Body of pancreas (tissue), 4 donors: ENCODE measurements at places on chromosomes 5 and 9.

- DNase-seq: no peak
Measured at GRCh38 chr5:77012601-77013000, 17.6 kb upstream of the AGGF1 start.

- DNase-seq: no peak
Measured at GRCh38 chr5:42877431-42877830, 65.7 kb upstream of the SELENOP start.

GRCh38 chr5:14532180-14532579, 49.4 kb upstream of the OTULINL start:
- DNase-seq: no peak

DNA sequence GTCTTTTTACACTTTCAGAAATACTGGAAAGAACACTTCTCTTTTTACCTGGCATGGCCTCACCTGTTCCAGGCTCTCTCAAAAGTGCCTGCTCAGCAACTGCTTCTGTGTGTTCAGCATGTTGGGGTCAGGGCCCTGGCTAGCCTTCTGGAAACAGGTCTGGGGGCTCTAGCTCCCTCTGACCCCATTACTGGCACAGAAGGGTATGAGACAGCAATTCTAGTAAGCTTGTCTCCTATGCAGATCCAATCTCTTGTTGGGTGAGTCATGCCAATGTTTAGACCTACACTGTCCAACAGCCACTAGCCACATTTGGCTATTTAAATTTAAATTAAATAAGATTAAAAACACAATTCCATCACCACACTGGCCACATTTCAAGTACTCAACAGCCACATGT, 80.8 kb downstream of the MAPKAP1 start:
- no peak for DNase-seq

GRCh38 chr9:112218908-112219307, 43.8 kb upstream of the SUSD1 start:
- no peak for DNase-seq

DNA sequence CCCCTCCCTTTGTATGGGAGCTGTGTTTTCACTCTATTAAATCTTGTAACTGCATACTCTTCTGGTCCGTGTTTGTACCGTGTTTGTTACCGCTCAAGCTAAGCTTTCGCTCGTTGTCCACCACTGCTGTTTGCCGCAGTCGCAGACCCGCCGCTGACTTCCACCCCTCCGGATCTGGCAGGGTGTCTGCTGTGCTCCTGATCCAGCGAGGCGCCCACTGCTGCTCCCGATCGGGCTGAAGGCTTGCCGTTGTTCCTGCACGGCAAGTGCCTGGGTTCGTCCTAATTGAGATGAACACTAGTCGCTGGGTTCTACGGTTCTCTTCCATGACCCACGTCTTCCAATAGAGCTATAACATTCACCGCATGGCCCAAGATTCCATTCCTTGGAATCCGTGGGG, 6.6 kb upstream of the GNE start:
- DNase-seq: no peak

- no peak for DNase-seq
Measured at GRCh38 chr5:88644676-88645075, 238.3 kb downstream of the MEF2C start.

GRCh38 chr5:82375488-82376244, 97.5 kb upstream of the RPS23 start:
- no peak for DNase-seq

- DNase-seq: no peak
Measured at GRCh38 chr5:65927503-65928321, 1.3 kb downstream of the ERBIN start.

- DNase-seq: no peak
Measured at GRCh38 chr9:113523421-113524141, 60.1 kb downstream of the RGS3 start.

DNA sequence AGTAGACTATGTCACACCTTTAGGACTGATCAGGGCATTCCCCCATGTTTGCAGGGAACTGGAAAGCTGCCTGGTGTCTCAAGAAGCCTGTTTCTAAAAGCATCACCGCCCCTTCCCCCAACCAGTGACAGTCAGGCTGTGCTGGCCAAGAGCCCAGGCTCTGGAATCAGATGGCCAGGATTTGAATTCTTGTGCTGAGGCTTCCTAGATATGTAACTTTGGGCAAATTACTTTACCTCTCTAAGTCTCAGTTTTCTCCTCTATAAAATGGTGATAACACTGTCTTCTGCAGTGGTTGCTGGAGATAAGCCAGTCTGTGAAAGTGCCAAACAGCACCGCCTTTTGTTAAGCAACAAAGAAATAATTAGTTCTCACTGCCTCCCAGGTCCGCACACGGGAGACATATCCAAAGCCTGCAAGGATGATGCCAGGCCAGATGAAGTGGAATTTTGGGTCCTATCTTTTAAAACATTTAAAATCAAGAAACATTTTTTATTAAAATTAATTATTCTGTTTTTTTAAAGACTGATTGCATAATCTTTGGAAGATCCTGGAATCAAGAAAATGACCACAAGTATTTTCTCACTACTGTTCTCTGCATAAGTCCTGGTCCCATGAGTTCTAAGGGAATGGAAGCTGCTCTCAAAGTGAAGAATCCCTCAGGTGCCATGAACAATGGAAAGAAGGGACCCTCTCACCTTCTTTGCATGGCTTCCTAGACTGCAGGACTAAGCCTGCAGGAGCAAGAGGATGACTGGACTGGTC, 13.9 kb downstream of the SLC31A2 start:
- peak; percentile 33 for DNase-seq

GRCh38 chr5:101244621-101245020, 341.5 kb upstream of the ST8SIA4 start:
- no peak for DNase-seq

GRCh38 chr5:87015901-87016300, 251.8 kb upstream of the RASA1 start:
- DNase-seq: no peak

DNA sequence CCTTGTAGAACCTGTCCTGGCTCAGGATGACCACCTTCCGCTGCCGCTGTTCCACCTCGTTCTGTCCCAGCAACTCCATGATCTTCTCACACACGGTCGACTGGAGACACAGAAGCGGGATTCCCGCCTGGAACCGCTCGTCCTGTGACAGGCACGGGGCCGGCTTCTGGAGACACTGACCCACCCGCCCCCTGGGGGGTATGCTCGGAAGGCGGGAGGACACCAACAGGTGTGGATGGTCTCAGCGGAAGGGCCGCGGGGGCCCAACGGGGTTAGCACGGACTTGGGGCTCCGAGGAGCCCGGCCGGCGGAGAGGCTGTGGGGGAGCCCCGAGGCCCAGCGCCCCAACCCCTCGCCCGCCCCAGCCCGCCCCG, 530 bp downstream of the UCK1 start:
- DNase-seq: peak; percentile 41

DNA sequence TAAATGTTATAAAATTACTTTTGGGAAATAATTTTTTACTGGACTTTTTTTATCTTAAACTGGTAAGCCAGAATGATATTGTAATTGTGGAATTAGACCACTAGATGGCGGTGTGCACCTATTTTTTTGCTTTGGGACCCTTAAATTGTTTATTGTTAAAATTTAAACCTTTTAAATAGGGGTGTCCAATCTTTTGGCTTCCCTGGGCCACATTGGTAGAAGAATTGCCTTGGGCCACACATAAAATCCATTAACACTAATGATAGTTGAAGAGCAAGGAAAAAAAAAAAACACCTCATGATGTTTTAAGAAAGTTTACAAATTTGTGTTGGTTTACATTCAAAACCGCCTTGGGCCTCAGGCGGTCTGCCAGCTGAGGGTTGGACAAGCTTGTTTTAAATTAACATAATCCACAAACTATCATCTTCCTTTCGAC, 28.4 kb upstream of the GADD45G start:
- DNase-seq: no peak

DNA sequence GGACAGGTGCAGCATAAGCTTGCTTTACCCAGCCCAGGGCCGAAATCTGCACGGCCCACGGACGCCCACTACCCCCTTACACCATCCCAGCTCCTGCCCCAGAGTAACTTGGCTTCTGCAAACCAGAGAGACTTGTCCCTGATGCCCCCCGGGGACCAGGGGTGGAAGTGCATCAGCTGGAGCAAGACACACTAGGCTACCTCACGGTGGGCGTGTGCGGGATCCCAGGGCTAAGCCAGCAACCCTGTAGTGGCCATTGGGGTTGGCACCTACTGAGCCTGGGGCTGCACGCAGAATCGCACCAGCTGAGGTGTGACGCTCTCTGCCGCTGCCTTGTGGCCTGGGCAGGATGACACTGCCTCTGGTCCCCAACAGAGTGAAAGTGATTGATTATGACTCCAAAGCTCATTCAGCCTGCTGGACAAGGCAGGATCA, 6.1 kb upstream of the ZNF79 start:
- peak; percentile 30 for DNase-seq

- no peak for DNase-seq
Measured at GRCh38 chr5:89087551-89088318, 204.8 kb upstream of the MEF2C start.

- peak; percentile 88 for DNase-seq
Measured at GRCh38 chr9:128438343-128439109, 17.3 kb upstream of the ODF2 start.

DNA sequence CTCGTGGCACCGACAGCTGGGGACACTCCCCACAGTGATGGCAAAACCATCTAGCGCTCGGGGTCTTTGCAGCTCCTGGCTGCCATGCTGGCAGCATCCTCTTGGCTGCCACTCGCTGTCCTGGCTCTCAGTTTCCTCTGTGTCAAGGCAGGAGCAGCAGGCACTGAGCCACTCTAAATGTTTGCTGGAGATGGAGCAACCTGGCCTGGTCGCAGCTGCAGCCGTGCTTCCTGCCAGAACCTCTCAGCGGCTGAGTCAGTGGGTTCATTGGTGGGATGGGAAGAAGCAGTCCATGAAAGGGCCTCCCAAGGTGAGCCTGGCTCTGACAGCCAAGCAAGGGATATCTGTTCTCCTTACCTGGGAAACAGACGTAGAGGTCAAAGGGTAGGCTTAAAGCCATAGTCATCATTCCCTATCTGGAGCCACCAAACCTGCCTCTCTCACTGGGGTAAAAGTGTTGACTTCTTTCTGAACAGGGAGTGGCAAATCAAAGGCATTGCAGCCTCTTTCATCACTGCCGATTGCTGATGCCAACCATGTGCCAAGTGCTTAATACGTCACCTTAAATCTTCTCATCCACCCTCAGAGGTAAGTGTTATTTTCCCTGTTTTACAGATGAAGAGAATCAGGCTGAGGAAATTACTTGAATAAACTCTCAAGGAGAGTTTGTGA, 304.8 kb upstream of the ZNF462 start:
- DNase-seq: no peak

DNA sequence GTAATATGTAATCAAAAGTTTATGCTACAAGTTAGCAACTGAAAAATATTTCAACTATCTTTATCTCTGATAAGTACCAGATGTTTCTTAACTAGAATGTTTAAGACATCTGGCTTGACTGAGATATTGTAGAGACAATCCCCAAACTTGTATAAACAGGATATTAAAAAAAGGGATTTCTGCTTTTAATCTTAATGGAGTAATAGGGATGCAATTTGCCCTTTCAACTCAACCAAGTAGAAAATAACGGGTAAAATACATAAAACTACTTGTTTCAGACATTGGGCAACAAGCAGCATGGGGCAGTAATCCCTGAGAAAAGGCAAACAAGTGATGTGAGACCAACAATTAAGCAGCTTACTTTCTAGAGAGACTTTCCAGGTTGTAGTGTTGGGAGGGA, 9.4 kb upstream of the ADAMTS12 start:
- DNase-seq: no peak

GRCh38 chr5:58281189-58281588, 178.7 kb downstream of the PLK2 start:
- no peak for DNase-seq

- no peak for DNase-seq
Measured at GRCh38 chr5:104347119-104347708, 784.6 kb upstream of the NUDT12 start.

GRCh38 chr9:7286101-7286500, 513.5 kb downstream of the DMAC1 start:
- no peak for DNase-seq

- peak; percentile 5 for DNase-seq
Measured at GRCh38 chr5:122846051-122846550, 688 bp downstream of the SNX24 start.
